ENCODE measurements at places on chromosomes 11 and 22.

DNA sequence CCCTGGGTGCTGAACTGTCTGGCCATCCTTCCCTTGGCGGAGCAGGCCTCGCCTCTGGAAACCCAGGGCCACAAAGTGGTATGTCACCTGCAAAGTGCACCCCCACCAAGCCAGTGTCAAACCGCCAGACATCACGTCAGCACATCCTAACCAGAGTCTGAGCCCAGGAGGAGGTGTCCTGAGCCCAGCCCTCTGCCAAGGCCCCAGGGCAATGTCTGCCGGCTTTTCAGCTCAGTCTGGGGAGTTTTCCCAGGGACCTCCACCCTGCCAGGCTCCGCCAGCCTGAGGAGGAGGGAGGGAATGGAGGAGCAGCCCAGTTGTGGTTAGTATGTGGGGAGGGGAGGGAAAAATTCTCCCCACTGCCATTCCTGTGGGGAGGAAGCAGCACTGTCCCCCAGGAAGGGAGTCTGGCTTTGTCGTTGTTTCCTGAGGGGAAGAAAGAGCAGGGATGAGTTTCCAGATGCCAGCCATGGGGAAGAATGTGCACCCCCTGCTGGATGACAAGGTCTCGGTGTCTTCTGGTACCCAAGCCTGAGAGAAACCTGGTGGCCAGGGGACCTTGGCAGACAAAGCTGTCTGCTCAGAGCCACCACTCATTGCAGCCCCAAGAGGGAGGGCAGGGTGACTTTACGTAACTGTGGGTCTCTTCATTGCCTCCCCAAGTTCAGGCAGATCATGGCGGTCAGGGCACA is 81.4 kb upstream of the CD82 start:
- no peak for DNase-seq

GRCh38 chr22:29284196-29284595 is 16.1 kb downstream of the EWSR1 start:
- DNase-seq: no peak

- no peak for DNase-seq
These were observed 14.6 kb downstream of the PHLDA2 start for GRCh38 chr11:2914455-2915195.

DNA sequence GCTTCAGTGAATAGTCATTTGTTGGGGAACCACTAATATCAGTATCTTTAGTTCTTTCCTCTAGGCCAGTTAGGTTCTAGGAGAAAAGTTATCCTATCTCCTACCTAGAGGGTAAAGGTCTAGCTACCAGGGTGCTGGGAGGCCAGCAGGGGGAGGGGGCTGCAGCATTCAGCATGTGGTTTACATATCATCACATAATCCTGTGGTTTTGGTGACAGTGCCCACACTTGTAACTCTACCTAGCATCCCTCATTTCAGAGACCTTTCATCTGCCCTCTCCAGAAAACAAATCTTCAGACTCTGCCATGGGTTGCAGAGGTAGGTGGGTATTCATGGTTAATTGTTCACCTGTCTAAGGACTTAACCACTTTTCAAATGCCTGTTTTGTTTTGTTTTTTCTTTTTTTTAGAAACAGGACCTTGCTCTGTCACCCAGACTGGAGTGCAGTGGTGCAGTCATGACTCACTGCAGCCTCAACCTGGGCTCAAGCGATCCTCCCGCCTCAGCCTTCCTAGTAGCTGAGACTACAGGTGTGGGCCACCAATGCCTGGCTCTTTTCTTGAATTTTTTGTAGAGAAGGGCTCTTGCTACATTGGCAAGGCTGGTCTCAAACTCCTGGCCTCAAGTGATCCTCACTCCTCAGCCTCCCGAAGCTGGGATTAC is 146.8 kb downstream of the ENTHD1 start:
- DNase-seq: no peak

DNA sequence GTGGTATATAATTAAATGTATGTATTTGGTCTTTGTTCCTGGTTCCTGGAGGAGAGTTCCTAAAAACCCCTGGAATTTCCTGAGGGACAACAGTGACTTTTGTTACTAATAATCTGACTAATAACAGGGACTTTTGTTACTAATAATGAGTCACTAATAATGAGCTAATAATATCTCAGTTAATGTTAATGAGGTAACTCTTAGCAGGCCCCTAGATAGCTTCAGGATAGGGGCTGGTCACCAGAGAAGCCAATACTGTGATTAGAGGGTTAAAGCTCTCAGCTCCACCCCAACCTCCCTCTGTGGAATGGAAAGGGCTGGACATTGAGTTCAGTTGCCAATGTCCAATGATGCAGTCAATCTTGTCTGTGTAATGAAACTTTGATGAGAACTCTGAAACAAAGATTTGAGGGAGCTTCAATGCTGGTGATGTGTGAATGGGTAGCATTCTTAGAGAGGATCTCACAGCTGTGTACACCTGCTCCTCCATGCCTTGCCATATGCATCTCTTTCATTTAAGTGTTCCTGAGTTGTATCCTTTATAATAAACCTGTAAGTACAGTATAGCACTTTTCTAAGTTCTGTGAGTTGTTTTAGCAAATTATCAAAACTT is 1431.4 kb upstream of the TENM4 start:
- no peak for DNase-seq

DNA sequence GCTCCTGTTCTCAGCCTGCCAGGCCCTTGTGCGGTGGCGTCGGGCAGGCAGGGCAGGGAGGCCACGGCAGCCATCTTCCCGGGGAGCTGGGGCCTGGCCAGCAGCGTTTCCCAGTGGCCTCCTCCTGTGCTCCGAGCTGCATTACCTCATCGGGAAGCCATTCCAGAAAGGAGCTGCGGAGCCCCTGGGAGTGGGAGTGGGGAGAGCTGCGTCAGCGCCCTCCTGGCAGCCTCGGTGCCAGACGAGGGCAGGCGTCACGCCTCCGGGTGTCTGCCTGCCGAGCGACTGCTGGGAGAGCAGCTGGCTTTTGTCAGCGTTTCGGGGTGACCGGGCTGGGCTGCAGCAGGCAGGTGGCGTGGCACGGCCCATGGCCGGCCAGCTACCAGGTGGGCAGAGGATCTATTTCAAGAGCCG is 30.9 kb upstream of the WNT7B start:
- no peak for DNase-seq

DNA sequence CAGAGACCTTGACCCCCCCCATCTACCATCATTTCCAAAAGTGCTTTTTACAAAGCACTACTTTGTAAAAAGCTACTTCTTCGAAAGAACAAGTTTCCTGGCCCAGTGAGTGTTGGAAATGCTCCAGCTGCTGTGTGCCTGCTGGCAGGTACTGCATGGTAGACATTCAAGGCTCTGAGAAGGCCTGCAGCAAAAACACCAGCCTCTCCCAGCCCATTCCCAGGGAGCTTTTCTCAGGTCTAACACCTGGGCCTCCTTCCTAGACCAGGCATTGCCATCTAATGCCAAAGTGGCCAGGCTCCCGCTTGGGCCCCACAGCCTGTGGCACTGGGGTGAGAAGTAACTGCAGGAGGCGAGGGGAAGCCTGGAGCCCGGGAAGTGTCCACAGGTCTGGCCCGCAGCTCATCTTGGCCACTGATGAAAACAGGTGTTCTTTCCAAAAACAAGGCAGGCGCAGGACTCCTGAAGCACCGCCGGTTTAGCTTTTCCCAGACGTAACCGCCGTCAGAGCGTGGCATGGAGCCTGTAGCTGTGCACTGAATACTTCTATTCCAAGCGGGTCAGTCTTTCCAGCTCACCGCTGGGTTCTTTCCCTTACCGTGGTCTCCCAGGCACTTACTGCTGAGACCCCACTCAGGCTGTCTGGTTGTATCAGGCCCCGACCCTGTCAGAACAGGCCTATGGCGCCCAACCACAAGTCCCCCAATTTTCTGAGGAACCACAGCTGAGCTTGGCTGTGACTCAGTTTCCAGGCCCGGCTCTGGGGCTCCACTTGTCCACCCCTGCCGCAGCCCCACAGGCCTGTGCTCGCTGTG is 1.2 kb upstream of the TCIRG1 start:
- no peak for DNase-seq

DNA sequence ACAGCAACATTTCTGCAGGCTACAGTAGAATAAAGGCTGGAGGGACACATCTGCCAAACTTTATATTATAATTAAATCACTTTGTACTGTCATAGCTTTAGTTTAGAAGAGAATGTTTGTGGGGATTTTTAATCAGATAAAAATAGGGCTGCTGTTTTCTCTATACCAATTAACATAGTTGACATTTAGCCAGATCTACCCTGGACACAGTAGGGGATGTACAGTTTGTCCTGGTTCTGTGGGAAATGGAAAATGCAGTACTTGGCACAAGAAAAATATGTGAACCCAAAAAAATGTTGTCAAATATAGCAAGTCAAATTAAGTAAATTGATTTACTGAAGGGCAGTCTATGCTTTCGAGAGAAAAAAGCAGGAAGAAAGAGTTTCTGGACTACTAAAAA is 20.8 kb upstream of the PICALM start:
- DNase-seq: no peak

- DNase-seq: no peak
These were observed 50.7 kb upstream of the SLC35C1 start for GRCh38 chr11:45754261-45754709.

GRCh38 chr11:83682611-83682973 is 396.4 kb upstream of the CCDC90B start:
- no peak for DNase-seq

DNA sequence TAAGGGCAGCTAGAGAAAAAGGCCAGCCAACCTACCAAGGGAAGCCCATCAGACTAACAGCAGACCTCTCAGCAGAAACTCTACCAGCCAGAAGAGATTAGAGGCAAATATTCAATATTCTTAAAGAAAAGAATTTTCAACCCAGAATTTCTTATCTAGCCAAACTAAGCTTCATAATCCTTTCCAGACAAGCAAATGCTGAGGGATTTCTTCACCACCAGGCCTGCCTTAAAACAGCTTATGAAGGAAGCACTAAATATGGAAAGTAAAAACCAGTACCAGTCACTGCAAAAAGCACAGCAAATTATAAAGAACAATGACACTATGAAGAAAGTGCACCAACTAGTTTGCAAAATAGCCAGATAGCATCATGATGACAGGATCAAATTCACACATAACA is 30.6 kb upstream of the CASP12 start:
- DNase-seq: no peak

DNA sequence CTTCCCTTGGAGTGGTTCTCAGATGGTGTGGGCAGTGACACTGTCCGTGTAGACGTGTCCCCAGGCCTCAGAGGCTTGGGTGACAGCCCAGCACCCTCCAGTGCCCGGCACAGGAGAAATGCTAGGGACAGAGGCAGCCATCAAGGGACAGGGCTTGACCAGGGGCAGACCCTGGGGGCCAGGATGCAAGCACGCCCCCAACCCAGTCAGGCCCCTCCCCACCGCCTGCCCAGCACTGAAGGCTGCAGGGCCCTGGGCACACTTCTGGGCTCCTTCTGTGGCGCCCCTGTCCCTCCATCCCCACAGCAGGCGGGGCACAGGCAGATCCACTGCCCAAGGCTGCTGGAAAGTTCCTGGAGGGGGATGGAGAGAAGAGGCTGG is 11.1 kb downstream of the IGF2 start:
- DNase-seq: no peak

DNA sequence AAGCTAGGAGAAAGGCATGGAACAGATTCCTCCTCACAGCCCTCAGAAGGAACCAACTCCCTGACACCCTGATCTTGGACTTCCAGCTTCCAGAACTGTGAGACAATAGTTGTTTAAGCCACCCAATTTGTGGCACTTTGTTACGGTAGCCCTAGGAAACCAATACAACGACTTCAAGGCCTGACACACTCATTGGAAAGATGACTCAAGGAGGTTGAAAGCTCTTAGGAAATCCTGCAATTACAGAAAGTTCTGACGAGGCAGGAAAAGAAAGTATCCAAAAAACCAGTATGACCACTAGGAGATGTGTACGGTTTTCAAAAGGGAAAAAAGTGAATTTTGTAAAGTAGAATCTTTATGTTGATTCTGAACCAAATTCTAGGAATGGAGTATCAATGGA is 161.4 kb downstream of the SWAP70 start:
- DNase-seq: no peak

DNA sequence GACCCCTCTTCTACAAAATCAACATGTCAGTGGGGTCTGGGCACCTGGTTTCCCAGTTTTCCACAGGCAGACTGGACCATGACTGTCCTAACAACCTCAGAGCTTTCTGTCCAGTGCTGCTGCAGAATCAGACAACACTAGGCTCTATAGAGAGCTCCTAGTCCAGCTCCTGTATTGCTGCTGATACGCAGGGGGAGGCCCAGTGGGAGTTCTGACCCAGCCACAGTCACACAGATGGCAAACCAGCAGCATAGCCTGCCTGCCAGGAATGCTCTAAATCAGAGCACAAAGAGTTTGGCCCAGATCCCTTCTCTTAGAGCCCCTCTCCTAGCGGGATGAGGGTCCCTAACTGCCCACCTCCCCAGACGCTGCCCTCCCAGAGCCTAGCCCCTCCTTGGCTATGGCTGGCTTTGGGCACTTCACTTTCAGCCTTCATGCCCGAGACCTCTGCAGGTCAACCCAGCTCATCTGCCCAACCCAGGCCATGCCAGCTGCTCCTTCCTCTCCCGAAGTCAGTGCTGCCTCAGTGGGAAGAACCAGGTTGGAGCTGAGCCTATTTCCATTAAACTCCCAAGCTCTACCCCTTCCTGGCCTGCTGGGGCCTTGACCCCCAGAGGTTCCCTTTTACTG is 15.8 kb upstream of the SLCO2B1 start:
- no peak for DNase-seq

DNA sequence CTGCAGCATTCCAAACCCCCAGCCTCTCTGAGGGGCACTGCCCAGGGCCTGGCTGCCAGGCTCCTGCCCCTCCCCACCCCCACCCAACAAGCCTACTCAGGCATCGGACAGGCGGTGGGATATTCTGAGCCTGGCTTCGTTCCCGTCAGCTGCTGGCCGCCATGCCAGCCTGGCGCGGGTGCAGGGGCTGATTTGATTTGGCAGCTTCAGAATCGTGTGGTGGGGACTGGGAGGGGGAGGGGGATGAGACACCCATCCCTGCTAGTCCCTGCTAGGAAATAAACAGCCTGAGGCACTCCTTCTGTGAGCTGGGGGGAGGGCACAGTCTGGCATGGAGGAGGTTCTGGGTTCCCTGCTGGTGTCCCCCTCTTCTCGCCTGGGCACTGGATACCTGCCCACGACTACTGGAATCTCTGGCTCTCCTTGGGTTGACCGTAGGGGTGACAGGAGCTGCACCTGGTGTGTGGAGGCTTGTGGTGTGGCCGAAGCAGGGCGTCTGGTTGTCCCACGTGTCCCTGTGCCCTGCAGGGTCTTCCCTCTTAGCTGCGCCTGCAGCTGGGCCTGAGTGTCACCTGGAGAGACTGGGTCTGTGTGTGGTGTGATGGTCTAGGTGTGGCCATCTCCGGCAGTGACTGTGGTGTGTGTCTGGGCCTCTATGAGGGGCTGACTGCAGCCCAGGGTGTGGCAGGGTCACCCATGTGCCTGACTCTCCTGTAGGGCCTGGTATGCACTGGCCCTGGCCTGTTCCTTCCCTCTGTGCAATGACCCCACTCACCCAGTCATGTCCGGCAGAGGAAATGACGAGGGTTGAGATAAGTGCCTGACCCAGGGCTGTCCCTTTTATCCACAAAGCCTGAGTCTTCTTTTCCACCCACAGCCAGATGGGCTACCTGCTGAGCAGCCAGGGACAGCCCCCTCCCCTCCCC is 42.2 kb downstream of the PDE2A start:
- DNase-seq: no peak

DNA sequence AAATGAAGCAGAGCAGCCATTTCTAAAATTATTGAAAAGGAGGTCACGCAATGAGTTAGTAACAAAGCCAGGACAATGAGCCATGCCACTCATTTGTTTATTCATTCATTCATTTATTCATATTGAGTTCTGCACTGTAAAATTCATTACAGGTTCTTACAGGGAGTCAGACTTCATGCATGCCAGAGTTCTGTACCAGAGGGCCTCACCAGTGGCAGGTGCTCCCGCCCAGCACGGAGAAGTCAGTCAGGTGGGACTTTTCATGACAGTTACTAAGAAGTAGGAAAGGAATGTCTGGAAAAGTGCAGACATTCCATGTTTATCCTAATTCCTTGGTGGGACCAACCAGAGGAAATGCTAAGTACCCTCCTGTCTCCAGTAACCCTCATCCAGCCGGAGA is 217.5 kb upstream of the BLID start:
- DNase-seq: no peak

All from esophagus squamous epithelium (tissue), 5 donors.